ENCODE measurements at places on chromosomes 4 and X. TPM values are rescaled to one million over a fixed set of nuclear protein-coding genes. Genes with fewer than 3 reads are reported as not detected.

DNA sequence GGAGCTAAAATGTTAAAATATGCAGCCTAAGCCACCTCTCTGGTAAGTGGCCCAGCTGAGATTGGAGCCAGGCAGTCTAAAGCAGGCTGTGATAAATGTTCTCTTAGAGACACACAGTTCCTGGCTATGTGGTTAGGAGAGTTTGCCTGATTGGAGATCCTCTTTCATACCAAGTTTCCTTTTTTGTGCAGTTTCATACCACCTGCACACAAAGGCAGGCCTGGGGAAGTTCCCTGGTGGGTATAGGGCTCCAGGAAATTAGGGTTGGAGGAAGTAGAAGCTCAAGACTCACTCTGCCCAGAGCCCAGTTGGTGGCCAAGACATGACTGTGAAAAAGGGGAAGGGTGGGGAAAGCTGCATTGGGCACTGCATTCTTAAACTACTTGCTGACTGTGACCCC lies 16.9 kb downstream of the CYBB start:
- no peak for DNase-seq

DNA sequence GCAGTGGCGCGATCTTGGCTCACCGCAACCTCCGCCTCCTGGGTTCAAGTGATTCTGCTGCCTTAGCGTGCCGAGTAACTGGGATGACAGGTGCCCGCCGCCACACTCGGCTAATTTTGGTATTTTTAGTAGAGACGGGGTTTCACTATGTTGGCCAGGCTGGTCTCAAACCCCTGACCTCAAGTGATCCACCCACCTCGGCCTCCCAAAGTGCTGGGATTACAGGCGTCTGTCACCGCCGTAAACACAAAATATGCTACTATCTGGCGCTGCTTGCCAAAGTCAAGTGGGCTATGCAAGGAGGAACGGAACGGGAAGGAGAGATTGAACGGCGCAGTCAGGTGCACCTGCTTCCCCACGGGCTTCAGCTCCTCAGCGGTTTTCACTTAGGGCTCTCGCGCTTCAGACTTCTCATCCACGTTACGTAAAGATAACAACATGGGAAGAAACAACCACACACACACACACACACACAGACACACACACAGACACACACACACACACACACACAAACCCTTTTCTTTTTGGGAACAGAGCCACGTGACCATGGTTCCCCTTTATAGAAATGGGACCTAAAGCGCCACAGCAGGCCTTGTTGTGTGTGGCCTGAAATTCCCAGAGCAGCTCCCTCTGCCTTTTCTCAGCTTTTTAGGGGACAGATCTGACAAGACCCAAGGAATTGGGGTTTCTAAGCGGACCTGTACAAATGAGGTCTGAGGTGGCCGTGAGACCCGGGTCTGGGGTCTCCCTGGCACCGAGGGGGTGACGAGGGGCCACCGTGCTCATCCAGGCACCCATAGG lies 1.5 kb downstream of the P2RY8 start:
- DNase-seq: peak; percentile 69

DNA sequence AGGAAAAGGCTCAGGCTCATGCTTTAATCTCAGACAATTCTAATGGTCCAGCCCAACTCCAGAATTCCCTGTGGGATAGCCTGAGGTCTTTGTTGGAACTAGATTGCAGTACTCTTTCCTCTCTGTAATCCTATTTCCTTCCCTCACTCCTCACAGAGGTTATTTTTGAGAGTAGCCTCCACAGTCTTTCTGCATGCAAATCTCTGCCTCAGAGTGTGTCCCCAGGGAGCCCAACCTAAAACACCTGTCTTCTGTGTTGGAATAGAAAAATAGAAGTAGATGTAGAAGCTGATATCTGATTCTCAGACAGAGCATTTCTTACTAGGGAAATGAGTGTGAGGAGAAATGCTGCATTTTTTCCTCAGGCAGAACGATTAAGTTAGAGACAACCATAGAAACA lies 915.5 kb upstream of the EPHA5 start:
- DNase-seq: no peak

Gene TMLHE
- total RNA-seq: 19.6 TPM

GRCh38 chrX:33592396-33592795 lies 381.0 kb upstream of the DMD start:
- no peak for DNase-seq

Measured in vagina (tissue), 2 donors.